ENCODE measurements at places on chromosomes 16 and 17.

- DNase-seq: no peak
These were observed 27.7 kb downstream of the TBCD start for GRCh38 chr17:82779541-82779940.

GRCh38 chr17:67518876-67519275 is 141.8 kb downstream of the PITPNC1 start:
- DNase-seq: no peak

GRCh38 chr17:73710095-73710592 is 65.9 kb upstream of the SDK2 start:
- peak; percentile 35 for DNase-seq

- no peak for DNase-seq
These were observed 91.5 kb upstream of the HAS3 start for GRCh38 chr16:69013991-69014390.

GRCh38 chr17:6683730-6684459 is 29.3 kb downstream of the SLC13A5 start:
- no peak for DNase-seq

GRCh38 chr16:78504401-78504851 is 405.0 kb downstream of the WWOX start:
- DNase-seq: no peak

DNA sequence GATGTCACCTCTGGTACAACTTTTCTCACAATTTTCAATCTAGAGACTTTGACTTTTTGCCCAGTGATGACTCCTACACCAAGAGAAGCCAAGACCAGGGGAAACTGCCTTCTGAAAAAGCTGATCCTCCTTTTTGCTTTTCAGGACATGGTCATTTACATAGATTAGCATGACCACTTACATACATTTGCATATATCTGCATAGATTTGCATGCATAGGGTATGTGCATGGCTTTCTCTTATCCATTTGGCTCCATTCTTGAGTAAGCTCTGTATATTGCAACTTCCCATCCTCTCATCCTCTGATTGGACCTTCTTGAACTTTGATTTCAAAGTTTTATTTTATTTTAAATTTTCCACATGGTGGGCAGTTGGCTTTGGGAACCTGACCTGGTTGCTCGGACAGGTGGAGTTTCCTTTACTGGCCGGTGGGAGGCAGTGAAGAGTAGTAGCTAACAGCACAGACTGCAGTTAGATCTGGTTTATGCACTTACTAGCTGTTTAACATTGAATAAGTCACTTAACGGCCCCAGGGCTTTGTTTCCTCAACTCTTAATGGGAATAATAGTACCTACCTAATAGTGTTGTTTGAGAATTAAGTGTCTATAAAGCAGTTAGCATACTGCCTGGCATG is 92.9 kb downstream of the GPR139 start:
- no peak for DNase-seq

DNA sequence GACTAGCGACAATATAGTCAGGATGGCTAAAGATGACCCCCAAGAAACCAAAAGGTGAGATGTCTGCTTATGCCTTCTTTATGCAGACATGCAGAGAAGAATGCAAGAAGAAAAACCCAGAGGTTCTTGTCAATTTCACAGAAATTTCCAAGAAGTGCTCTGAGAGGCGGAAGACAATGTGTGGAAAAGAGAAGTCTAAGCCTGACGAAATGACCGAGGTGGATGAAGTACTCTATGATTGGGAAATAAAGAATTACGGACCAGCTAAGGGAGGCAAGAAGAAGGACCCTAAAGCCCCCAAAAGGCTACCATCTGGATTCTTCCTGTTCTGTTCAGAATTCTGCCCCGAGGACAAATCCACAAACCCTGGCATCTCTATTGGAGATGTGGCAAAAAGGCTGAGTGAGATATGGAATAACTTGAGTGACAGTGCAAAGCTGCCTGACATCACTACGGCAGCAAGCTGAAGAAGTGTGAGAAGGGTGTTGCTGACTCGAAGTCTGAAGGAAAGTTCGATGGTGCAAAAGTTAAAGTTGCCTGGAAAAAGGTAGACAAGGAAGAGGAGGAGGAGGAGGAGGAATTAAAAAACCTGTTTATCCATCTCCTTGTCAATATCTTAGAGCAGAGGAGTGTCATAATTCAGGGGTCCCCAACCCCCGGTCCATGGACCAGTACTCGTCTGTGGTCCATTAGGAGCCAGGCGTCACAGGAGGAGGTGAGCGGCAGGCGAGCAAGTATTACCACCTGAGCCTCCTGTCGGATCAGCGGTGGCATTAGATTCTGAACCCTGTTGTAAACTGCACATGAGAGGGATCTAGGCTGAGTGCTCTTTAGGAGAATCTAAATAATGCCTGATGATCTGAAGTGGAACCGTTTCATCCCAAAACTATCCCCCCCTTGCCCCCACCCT is 25.1 kb upstream of the ADGRG1 start:
- DNase-seq: no peak

- no peak for DNase-seq
These were observed 386.5 kb downstream of the SLC39A11 start for GRCh38 chr17:72705905-72706395.

DNA sequence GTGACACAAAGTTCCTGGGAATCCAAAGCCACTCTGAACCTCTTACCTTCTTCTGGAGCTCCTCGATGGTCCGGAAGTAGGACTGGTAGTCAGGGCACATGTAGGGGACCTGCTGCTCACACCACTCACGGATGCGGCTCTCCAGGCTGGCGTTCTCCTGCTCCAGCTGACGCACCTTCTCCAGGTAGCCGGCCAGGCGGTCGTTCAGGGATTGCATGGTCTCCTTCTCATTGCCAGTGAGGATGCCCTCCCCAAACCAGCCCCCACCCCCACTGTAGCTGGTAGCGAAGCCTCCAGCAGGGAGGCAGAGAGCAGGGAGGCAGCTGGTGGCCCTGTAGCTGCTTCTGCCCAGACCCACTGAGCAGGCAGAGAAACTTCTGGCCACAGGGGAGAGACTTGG is 370 bp downstream of the KRT35 start:
- no peak for DNase-seq

- DNase-seq: no peak
These were observed 5.1 kb downstream of the CLCN7 start for GRCh38 chr16:1469693-1470201.

- DNase-seq: no peak
These were observed 69.3 kb downstream of the FTO start for GRCh38 chr16:53773150-53773846.

GRCh38 chr16:83137326-83137781 is 510.6 kb downstream of the CDH13 start:
- DNase-seq: no peak

- no peak for DNase-seq
These were observed 22.4 kb upstream of the HERPUD1 start for GRCh38 chr16:56909527-56909979.

GRCh38 chr16:85003076-85003475 is 8.3 kb downstream of the ZDHHC7 start:
- DNase-seq: no peak

- no peak for DNase-seq
These were observed 2.4 kb upstream of the ALOXE3 start for GRCh38 chr17:8120520-8121406.

DNA sequence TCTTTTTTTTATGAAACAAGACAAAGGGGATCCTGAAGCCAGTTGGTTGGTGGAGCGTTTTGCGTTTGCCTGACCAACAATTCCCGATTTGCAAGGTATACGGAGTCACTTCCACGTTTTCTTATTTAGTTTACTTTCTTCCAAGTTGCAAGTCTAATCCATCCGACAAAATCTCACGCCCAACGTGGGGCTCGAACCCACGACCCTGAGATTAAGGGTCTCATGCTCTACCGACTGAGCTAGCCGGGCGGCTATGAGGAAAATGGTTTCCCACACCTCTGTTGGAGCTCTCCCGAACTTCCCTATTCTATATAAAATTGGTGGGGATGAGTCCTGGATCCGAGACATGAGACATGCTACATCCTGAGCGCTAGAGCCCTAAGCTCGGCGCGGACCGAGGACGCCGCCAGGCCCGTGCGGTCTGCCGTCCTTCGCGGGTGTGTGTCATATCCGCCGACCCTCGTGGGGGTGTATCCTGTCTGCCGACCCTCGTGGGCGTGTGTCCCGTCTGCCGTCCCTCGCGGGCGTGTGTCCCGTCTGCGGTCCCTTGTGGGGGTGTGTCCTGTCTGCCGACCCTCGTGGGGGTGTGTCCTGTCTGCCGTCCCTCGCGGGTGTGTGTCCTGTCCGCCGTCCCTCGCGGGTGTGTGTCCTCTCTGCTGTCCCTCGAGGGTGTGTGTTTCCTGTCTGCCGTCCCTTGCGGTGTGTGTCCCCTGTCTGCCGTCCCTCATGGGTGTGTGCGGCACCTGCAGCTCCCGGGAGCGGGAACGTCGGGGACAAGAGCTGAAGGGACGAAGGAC is 22.6 kb downstream of the ZNF213 start:
- no peak for DNase-seq

DNA sequence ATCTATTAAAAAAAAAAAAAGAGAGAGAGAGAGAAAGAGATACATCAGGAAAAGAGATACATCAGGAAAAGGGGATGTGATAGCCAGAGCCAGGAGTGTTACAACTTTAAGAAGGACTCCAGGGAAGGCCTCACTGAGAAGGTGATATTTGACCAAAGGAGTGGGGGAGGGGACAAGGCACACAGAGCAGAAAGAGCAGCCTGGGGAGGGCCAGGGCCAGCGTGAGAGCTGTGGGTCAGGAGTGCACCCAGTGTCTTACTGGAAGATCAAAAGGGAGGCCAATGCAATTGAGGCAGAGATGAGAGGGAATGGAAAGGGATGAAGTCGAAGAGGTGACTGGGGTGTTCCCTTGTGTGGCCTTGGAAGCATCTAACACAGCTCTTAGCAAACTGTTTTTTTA is 7.7 kb downstream of the ASPHD1 start:
- DNase-seq: no peak

DNA sequence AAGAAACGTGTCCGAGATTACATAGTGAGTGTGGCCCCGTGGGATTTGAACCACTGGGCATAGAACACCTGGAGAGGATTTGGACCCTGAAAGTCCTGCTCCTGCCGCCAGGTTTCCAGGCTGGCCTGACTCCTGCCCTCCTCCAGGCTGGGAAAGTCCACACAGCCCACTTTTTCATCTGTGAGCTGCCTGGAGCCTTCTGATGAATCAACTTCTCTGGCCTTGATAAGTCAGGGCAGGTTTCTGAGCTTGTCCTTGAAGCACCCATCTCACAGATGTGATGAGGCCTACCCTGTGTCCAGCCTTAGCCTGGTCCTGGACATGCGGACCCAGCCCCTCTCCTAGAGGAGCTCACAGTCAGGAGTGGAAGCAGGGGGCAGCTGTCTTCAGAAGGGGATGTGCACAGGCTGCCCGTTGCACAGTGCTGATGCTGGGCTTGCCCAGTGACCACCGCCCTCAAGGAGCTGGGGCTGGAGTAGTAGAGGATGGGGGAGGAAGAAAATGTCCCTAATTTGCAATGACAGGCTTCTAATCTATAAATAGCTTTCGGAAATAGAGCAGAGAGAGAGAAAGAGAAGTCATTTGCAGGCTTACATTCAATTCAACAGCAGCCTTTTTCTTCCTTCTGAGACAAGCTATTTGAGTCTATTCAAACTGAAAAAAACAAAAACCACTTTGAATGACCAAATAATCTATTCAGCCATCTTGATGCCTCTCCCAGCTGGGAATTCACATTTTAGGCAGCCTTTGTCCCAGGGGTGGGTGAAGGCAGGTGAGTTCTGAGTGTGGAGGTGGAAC is 73.5 kb upstream of the DNAJA2 start:
- no peak for DNase-seq

- no peak for DNase-seq
These were observed 87.2 kb upstream of the CACNG5 start for GRCh38 chr17:66747578-66748275.

DNA sequence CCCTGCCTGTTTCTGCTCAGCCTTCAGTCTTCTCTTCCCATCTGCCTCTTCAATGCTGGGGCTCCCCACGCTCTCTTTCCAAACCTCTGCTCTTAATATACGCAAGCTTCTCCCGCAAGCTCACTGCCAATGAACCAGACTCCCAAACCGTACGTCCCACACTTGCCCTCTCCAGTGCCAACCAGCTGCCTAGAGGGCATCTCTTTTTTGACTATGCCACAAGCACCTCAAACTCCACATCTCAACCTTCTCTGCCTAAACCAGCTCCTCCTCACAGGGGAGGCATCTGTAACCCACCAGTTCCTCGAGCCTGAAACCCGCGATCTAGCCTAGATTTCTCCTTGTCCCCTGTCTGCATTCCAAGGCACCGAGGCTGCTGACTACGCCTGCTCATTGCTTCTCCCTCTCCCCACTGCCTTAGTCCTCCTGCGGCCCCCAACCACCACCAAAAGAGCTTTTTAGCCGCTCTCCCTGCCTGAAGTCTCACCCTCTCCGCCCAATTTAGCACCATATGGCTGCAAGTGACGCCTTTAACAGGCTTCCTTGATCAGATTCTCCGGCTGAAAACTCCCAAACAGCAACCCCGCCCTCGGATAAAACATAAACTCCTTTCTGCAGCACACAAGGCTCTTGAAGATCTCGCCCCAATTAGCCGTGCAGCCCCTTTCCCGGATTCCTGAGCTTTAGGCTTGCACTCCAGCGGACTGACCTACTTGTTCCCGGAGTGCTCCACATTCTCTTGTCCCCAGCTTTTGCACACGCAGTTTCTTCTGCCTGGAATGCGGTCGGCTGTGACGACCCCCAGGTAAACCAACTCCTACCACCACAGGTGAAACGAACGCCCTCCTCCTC is 1.5 kb downstream of the GGA2 start:
- DNase-seq: no peak

DNA sequence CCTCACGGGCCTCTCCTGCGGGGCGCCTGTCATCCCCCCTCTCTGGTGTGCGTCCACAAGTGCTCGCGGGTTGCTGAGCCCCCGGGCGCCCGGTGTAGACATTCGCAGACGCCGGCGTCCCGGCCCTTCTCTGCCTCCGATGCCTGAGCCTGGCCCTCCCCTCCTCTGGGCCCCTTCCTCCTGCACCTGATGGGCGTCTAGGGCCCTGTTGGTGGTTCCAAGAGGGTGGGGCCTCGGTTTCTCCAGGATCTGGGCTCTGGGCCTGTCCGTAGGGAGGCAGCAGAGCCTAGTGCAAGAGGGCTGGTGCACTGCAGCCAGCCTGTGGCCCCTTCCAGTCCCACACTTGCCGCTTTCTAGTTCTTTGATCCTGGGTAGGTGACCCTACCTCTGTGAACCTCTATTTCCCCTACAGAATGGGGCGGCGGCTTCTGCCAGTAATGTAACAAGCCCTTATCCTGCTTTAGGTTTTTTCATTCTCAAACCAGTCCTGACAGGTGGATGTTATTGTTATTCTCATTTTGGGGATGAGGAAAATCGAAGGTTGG is 623 bp downstream of the E4F1 start:
- no peak for DNase-seq
